ENCODE measurements at places on chromosomes 1 and 21.

DNA sequence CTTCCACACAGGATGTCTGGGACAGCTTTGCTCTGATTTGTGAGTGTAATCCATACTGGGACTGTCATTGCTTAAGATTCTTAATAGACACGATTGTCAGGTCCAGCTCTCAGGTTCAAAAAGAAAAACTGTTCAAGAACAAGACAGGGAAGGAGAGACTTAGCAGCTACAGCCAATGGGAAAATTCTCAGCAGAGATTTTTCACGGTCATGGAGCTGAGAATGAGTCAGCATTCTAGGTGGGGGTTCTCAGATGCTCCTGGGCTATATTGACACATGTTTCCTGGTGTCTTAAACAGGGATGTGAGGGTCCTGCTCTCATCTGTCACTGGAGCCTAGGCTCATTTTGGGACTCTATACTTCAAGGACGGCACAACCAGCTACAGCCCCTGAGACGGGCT lies 318.3 kb downstream of the RRAGC start:
- no peak for DNase-seq

DNA sequence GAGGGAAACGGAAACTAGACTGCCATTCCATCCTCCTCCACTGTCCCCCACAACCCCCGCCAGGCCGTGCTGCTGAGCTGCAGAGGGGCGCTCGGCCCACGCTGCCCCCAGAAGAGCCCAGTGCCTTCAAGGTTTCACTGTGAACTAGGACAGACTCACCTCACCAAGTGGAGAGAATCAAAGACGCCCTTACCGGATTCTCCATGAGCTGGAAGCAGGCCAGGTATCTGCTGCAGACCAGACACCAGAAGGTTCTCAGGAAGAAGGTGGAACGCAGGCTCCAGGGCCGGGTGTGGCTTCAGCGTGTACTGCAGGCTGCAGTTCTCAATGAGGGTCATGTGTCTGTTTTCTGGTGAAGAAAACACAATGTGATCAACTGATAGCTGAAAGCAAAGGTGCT lies 30.6 kb downstream of the NPHP4 start:
- no peak for DNase-seq

GRCh38 chr1:63874278-63874880 lies 100.6 kb downstream of the ROR1 start:
- no peak for DNase-seq

DNA sequence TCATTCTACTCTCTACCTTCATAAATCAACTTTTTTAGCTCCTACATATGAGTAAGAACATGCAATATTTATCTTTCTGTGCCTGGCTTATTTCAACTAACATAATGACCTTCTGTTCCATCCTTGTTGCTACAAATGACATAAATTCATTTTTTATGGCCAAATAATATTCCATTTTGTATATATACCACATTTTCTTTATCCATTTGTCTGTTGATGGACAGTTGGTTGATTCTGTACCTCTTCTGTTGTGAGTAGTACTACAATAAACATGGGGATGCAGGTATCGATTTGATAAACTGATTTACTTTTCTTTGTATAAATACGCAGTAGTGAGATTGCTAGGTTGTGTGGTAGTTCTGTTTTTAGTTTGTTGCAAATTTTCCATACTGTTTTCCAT lies 279.5 kb upstream of the NFIA start:
- DNase-seq: no peak

GRCh38 chr21:15771311-15771710 lies 41.5 kb downstream of the USP25 start:
- DNase-seq: no peak

DNA sequence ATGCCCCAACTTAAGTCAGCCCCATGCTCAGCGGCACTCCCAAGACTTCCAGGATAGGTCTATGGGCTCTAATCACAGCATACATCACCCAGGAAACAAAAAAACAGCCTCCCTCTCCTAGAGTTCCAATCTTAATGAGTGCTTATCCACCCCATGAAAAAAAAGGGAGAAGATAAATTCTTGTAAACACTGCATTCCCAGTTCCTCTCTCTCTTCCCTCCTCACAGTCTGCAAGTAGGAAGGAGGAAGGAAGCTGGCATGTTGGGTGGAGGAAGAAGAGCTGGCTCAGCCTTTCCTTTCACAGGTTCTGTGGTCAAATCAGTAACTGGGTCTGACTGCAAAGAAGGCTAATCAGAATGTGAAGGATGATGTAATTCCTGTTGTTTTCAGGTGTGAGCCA lies 69.9 kb upstream of the ZC3H11B start:
- DNase-seq: no peak

GRCh38 chr1:244761279-244761678 lies 74.2 kb upstream of the COX20 start:
- no peak for DNase-seq

DNA sequence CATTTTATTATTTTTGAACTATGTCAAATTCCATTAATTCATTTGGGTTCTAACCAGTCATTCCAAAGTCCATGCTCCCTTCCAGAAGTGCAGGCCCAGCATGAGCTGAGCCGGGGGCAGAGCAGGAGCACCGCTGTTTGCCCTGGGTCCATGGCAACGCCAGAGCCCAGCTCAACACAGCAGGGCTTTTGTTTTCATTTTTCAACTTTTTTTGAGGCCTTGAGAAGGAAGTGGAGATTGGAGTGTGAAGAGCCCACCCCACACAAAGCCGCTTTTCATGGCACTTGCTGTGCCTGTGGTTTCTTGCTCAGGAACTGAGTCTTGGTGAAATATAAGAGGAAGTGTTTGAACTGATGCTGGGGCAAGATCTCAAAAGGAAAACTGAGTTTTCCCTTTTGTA lies 13.2 kb upstream of the PRMT2 start:
- peak; percentile 44 for DNase-seq

DNA sequence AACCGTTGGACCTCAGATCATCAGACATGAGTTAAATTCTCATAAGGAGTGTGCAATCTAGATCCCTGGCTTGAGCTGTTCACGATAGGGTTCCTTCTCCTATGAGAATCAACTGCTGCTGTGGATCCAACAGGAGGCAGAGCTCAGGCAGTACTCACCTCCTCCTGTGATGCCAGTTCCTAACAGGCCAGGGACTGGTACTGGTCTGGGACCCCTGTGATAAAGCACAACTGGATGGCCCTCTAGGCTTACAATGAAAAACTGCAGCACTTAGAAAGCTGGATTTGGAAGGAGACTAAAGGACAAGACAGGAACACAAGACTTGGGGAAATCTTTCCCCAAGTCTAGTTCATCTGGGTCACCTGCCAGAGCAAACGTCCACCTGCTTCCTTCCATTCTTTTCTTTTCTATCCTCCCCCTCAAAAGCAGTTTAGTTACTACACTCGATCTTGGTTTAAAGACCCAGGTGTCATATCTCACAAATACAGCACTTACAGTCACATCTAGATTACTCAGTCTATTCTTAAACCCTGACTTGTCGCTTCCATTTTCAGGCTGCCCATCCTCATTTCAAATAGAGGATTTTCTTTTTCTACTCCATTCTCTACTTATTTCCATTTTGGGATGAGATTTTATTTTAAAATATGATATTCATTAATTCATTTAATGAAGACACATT lies 59.8 kb downstream of the PTPN14 start:
- no peak for DNase-seq

DNA sequence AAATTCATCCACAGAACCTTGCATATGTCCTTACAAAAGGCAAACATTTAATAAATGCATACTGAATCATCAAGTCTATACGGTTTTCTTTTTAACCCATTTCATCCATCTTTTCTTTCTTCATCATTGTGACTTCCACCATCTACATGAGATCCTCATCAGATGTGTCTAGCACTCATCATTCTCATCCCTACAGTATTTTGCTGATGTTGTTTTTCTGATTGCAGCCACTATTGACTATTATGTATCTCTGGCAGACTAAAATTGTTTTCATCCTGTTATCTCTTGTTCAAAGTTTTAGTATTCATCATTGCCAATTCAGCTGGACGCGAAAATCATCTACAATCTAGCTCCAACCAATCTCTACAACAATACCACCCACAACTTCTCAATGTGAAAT lies 5.9 kb downstream of the LRIF1 start:
- no peak for DNase-seq

DNA sequence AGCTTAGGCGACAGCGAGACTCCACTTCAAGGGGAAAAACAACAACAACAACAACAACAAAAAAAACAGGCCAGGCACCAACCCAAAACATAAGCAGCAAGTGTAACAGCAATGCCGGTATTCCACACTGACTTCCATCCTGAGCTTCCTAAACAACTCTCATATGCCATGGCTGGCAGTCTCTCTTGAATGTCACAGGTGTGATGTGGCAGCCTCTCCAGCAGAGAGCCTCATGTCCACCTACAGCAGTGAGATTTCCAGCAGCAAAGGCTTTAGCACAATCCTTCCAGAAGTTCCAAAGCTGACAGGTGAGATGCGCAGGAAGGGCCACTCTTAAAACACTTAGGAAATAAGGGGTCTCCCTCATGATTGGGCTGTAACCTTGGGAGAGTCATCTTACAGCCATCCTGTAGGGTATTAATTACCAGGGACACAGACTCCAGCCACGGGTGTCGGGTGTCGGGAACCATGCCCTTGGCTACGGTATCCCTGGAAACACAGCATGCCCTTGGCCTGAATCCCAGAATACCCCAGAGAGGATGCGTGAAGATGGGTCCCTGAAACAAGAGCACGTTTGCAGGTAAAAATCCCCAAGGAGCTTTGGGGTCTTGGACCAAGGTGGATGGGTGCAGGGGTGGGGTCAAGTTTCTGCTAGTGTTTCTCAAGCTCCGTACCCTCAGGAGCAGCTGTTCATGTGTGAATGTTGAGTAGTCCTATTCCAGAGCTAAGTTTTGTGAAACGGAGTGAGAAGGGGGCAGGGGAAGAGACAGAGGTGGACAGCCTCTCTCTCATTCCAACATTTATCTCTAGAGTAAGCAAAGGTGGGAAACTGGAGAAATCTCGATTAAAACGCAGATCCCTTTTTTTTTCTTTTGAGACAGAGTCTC lies 31.4 kb downstream of the CLSTN1 start:
- DNase-seq: no peak

DNA sequence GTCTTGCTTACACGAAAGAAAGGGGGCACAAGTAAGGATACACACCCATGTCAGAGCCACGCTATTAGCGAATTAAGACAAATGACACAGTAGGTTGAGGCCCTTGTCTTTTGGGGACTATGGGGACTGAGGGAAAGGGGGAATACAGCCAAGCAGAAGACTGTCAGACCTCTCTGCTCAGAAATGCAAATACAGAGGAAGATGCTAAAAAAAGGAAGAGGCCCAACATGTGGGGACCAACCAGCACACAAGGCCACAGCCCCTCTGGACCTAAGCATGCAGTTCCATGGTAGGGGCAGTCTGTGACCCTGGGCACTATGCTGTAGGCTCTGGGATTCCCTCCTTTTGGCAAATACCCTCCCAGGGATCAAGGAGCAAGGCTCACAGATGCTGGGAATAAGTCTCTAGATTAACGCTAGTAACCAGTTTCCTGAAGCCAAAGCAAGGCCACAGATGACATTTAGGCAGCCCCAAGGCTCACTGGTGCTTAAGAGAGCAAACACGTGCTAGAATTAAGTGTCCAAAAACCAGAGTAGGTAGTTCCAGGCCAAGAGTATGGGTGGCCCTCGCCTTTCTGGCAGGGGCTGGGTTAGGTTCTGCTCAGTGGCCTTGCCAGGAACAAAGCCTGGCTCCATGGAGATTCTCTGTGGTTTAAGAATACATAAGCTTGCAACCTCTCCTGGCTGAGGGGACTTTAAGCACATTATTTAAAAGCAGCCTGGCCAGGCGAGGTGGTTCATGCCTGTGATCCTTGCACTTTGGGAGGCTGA lies 38.2 kb downstream of the RABIF start:
- DNase-seq: no peak

GRCh38 chr1:2504225-2504948 lies 22.0 kb downstream of the PANK4 start:
- no peak for DNase-seq

GRCh38 chr1:99956755-99957154 lies 13.0 kb upstream of the SLC35A3 start:
- DNase-seq: no peak

DNA sequence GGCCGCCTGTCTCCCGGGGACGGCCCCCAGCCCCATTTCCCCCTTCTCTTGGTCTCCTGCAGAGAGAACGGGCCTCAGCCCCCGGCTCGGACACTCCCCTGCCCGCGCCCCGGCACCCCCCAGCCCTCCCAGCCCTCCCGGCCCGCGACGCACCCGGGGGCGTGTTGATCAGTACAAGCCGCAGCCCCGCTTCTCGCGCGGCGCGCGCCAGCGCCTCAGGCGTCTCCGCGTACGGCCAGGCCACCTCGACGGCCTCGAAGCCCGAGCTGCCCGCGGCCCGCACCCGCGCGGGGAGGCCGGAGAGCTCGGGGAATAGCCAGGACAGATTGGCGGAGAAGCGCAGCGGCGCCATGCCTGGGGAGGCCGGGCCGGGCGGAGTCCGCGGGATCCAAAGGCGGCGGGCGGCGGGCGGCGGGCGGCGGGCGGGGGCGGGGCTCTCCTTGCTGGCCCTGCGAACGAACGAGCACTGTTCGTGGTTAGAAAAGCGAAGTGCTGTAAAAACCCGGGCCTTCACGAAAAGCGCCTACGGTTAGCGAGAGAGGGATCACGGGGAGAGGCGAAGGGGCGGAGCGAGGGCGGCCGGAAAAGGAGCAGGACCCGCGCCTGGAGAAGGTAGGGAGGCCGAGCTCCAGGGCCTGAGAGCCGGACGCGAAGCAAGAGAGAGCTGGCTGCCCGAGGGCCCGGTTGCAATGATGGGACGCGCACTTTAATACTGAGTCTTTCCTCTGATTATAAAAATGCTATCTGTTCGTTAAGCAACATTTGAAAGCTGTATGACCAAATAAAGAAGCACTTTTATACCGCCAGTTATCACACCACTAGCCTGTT lies at the start of gene HYI:
HYI (minus strand) TSS at position 490 of the 828 bp plus-strand sequence; CDS start at position 352, 138 bp downstream.
- DNase-seq: peak; percentile 83

DNA sequence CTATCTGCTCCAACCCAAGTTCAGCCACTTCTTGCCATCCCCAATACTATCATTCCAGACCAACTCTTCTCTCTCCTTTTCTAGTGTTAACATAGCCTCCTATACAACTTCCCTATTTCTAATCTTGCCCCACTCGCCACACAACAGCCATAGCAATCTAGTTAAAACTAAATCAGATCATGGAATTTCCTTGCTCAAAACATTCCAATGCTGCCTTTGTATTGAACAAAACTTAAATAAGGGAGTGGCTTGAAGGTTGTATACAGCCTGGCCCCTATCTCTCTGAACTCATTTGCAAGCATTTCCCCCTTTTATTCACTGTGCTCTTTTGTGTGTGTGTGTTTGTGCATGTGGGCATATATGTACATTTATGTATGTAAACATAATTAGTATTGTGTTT lies 118.1 kb upstream of the SGIP1 start:
- DNase-seq: no peak

- no peak for DNase-seq
Measured at GRCh38 chr1:214022229-214022791, 34.5 kb downstream of the PROX1 start.

DNA sequence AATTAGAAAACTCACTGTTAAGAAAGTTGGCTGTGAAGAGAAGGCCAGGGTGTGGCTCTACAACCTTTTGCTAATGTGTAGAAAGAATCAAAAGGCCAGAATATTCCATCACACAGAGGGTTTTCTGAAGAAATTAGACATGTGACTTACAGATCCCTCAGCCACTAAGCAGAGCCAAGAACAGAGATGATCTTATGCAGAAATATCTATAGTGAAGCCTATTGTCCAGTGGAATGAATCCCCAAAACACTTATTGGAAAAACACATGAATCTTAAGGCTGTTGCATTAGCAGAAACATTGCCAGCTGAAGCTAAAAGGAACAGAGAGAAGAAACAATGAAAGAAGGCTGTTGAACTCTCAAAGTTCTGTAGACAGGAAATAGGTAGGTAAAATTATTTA lies 979.2 kb downstream of the MRPL39 start:
- no peak for DNase-seq

All from ovary (tissue), 10 donors.